BE2C (cell line): ENCODE measurements at places on chromosomes 1 and 21.
A peak's percentile ranks its signal among the peaks of the same experiment; 100 is the strongest.

DNA sequence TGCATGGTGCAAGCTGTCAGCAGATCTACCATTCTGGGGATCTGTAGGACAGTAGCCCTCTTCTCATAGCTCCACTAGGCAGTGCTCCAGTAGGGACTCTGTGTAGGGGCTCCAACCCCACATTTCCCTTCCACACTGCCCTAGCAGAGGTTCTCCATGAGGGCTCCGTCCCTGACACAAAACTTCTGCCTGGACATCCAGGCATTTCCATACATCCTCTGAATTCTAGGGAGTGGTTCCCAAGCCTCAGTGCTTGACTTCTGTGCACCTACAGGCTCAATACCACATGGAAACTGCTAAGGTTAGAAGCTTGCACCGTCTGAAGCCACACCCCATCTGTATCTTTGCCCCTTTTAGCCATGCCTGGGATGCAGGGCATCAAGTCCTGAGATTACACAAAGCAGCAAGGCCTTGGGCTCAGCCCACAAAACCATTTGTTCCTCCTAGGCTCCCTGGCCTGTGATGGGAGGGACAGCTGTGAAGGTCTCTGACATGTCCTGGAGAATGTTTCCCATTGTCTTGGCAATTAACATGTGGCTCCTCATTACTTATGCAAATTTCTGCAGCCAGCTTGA, 117.0 kb upstream of the NFIA start:
- no peak for DNase-seq

- DNase-seq = no peak
Observed at GRCh38 chr1:118155106-118155505, 29.9 kb downstream of the SPAG17 start.

DNA sequence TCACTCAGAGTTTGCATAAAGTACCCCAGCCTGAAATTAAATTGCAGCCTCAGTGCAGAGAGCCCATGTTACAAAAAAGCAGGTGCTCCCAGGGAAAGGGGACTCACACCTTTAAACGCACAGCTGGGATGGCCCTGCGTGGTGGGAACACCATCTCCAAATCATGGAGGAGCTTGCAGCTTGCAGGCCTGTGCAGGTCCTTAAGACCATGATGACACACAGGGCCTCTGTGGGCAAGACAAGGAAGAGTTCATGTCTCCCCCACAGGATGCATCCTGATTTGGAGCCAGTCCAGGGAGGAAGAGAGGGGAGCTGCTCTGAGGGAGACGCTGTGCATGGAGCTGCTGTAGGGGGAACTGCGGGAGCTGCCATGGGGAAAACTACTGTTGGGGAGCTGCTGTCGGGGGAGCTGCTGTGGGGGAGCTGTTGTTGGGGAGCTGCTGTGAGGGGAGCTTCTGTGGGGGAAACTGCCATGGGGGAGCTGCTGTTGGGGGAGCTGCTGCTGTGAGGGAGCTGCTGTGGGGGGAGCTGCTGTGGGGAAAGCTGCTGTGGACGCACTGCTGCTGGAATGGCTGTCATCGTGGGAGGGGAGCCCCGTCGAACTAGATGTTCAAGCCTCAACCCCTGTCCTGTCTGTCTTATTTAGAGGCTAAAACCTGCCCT, 113.9 kb downstream of the MATN1 start:
- no peak for DNase-seq

DNA sequence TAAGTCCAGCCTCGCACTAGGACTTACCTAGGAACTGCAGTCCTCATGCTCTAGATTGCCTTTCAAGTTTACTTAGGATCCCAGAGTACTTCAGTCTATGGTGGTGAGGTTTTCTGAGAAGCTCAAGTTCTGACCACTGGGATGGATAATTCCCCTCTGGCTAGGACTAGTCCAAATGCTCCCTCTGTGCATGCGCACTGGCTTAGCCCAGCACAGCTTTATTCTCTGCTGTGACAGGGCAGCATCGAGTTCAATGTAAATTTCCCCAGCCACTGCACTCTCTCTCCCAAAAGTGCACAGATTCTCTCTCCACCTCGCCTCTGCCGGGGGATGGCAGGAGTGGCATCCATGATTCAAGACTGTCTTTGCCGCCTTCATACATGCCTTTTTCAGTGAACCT, 241.6 kb downstream of the ZNF326 start:
- DNase-seq = no peak

DNA sequence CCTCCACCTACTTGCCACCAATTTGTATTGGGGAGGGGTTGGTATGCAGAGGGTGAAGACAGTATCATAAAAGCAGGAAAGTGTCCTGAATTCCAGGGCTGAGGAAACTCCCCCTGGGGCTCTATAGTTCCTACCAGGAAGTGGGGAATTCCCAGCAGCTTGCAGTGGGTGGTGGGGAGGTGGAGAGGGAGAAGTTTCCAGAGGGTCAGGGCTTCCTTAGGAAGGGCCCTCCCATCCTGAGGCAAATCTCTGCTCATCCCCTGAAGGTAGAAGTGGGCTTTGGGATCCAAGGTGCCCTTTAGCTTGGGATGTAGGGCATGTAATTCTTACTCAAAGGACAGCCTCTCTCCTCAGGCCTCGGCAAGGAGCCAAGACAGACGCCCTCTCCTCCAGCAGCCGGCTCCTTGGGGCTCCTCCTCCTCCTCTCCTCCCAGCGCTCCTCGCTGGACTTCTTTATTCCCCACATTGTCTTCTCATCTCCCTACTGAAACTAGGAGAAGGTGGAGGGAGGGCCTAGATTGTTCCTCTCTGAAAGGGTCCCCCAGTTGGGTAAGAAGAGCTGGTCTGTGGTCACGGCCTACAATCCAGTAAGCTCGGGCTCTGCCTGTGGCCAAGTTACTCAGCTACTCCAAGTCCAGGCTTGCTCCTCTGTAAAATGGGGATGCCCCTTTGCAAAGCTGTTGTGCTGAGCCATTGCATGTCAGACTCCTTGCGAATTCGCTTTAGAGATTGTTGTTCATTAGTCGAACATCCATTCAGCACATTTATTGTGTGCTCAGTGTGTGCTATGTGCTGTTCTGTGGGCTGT, 17.9 kb upstream of the CSF1 start:
- DNase-seq = no peak

GRCh38 chr1:4330805-4331766, 323.3 kb upstream of the AJAP1 start:
- DNase-seq = no peak

DNA sequence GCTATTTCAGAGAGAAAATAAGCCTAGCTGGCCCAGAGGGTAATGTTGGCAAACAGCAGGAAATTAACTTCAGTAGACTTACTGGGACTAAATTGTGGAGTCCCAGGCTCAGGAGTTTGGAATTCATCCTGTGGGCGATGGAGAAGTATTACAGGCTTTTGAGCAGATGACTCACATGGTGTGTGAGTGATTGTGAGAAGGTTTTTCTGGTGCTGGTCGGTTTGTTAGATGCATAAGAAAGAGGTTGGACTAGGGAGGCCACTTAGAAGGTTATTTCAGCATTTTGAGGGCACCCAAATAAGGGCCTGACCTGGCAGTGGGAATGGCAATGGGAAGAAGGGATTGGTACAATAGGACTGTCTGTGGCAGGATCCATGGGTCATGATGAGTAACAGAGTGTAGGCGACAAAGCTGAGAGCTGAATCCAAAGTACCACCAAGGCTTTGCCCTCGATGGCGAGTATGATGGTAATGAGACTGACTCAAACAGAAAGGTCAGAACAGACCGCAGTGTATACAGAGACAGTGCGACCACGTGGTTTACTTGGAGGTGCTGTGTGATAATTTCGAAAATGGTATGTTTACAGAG, 69.2 kb upstream of the KIF26B start:
- no peak for DNase-seq

DNA sequence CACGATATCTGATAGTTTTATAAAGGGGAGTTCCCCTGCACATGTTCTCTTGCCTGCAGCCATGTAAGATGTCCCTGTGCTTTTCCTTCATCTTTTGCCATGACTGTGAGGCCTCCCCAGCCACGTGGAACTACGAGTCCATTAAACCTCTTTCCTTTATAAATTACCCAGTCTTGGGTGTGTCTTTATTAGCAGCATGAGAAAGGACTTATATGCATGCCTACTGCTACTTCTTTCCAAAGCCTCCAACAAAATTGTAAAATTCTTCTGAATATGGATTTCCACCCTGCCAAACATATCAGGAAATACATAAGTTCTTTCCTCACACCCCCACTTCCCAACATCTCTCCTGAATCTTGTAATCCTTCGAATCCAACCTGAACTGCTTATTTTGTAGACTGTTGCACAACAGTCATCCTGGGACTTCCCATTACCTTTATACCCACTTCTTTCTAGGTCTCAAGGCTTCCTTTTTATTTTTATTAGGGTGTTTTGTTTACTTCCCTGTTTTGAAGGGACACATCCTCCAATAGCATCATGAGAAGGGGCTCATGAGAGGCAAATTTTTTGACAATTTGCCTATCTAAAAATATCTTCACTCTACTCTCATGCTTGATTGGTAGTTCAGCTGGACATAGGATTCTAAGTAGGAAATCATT, 67.5 kb upstream of the MUTYH start:
- no peak for DNase-seq

- DNase-seq = no peak
Observed at GRCh38 chr1:70948396-70949017, 99.1 kb downstream of the PTGER3 start.

DNA sequence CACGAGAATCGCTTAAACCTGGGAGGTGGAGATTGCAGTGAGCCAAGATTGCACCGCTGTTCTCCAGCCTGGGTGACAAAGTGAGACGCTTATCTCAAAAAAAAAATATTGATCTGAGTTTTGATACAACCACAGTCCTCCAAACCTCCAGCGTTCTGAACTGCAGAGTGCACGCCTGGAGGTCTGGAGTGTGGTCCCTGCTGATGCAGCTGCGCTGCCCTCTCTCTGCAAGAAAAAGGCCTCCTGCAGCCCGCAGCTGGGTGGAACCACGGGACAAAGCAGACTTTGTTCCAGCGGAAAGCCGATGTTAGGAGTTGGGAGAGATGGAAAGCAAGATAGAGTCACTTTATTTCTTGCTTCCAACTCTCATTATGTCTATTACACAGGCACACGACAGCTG, 144.9 kb upstream of the SOD1 start:
- peak; percentile 75 for DNase-seq

DNA sequence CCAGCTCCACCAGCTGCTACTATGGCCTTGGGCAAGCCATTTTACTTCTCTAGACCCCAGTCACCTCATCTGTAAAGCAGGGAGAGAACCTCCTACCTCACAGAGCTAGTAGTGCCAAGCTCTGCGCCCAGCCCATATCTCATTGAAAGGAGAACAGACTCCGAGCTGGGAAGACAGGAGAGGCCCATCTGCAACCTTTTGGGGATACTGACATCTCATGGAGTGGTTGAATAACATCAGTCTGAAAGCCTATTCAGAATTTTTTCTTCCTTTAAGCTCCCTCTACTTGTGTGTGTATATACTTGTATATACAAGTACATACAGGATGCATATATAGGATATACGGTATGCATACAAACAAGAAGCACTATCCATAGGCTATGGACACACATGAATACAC, 279.5 kb upstream of the POU3F1 start:
- no peak for DNase-seq

- DNase-seq = peak; percentile 35
Observed at GRCh38 chr1:17688217-17688810, 66.8 kb upstream of the ACTL8 start.

GRCh38 chr1:34356853-34357252, 180.1 kb downstream of the C1orf94 start:
- DNase-seq = no peak

DNA sequence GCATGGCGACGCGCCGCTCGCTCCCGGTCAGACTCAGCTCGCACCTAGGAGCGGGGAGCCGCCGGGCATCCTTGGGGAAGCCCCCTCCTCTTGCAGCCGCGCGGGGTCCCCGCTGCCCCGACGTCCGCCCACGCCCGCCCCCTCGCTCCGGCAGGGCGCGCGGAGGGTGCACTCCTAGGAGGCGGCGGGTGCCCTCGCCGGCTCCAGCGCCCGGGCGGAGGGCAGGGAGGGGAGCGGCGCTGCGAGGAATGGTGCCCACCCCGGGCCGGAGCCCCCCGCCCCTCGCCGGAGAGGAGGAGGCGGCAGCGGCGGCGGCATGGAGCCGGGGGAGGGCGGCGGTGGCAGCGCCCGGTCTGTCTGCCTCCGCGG, 488 bp downstream of the FAM78B start:
- DNase-seq = no peak

DNA sequence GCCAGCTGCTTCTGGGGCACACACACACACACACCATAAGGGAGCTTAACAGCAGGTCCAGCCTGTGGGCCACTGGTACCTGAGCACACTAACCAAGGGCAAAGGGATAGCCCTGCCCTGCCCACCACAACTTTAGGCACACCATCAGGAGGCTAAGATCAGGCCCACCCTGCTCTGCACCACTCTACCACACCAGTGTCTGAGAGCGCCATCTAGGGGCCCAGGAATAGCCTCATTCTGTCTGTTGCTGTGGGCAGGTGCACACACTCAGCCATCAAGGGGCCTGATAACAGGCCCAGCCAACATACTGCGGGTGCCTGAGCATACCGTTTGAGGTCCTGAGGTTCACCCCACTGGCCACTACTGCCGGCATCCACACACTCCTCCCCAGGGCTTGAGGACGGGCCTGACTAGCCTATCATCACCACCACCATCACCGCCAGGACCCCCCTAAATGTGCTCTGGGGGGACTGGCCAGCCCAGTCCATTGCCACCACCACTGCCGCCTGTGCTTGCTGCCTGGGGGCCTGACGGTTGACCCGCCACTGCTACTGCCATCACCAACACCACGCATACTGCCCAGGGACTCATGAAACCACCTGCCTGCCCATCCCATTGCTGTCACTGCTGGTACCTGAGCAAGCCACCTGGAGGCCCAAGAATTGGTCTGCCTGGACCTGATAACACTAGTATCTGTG, 31.3 kb downstream of the NSL1 start:
- DNase-seq = peak; percentile 48

DNA sequence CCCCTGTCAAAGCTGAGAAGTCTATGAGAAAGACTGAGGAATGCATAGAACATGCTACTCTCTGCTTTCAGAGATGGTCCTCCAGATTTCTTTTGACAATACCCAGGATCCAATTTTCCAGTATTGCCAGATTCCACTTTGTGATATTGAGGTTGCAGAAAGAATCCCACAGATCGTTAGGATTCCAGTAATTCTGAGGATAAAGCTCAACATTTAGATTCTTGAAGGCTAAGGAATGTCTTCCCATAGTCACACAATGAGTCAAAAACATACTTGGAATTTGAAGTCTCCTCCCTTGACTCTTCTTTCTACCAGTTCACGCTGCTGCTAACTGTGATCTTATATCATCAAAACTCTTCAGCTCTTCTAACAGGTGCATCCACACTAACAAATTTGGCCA, 57.1 kb downstream of the TNFSF18 start:
- no peak for DNase-seq

DNA sequence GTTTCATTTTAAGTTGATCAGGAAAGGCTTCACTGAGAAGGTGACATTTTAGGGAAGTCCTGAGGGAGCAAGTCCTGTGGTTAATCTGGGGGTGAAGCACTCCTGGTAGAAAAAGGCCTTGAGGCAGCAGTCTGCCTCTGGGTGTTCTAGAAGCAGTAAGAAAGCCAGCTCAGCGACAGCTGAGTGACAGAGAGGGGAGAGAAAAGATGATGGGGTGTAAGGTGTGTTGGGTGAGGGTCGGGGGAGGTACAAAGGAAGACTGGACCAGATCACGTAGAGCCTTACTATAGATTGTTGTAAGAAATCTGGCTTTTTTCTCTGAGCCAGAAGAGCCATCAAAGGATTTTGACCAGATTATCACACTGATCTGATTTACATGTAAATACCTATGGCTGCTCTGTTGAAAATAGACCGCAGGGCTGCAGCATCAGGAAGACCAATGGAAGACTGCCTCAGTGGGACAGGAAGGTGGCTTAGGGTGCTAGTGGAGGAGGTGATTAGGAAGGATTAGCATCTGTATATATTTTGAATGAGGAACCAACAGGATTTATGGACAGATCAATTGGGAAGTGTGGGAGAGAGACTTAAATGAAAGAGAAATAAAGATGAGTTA, 131.2 kb downstream of the CDC7 start:
- no peak for DNase-seq
